ENCODE measurements at places on chromosomes 7 and 10. TPM values are rescaled to one million over a fixed set of nuclear protein-coding genes. Genes with fewer than 3 reads are reported as not detected.

The KCNIP2 gene
- total RNA-seq = 5.5 TPM

The FAM131B gene
- total RNA-seq = 3.7 TPM

The CALML5 gene
- total RNA-seq = not detected

The MRPL43 gene
- total RNA-seq = 70.7 TPM

The ATAD1 gene
- total RNA-seq = 45.8 TPM

The MRC1 gene
- 0.04 TPM for total RNA-seq

The CUZD1 gene
- total RNA-seq = not detected

The PNLIP gene
- total RNA-seq = not detected

The GPNMB gene
- total RNA-seq = 0.98 TPM

The ASIC3 gene
- 3.5 TPM for total RNA-seq

The AGR2 gene
- total RNA-seq = 56.3 TPM

The TUBB8 gene
- total RNA-seq = 0.77 TPM

The ADAP1 gene
- total RNA-seq = 10.7 TPM
